Stimulated activated CD8-positive, alpha-beta memory T cell treated with anti-CD3 and anti-CD28 coated beads, Interleukin-12 subunit alpha, Interleukin-12 subunit beta, amount 100 ng/mL, for 4 hours (primary cell): ENCODE measurements at places on chromosomes 16 and 17.
A peak's percentile ranks its signal among the peaks of the same experiment; 100 is the strongest.

GRCh38 chr17:63126607-63127006 is 160.6 kb downstream of the TANC2 start:
- DNase-seq = no peak

- no peak for DNase-seq
Observed at GRCh38 chr17:81207610-81208581, 14.9 kb downstream of the CEP131 start.

DNA sequence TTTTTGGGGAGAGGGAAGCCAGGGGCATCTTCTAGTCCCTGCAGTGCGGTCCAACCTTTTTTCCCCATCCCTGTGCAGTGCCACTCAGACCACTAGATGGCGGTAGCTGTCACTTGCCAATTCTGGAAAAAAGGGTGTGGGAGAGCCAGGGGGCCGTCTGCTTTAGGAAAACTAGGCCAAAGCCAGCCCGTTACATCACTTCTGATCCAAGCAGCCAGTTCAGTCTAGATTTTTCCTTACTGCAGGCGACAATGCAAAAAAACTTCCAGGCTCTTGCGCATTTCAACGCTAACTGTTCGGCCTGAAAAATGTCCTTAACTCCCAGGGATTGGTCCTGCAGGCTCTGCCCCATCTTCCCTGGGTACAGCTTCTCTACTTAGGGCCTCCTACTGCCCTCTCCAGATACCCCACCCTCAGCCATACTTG is 69.2 kb upstream of the CES5A start:
- peak; percentile 8 for DNase-seq

- no peak for DNase-seq
Observed at GRCh38 chr17:7992516-7992915, 9.9 kb upstream of the GUCY2D start.

DNA sequence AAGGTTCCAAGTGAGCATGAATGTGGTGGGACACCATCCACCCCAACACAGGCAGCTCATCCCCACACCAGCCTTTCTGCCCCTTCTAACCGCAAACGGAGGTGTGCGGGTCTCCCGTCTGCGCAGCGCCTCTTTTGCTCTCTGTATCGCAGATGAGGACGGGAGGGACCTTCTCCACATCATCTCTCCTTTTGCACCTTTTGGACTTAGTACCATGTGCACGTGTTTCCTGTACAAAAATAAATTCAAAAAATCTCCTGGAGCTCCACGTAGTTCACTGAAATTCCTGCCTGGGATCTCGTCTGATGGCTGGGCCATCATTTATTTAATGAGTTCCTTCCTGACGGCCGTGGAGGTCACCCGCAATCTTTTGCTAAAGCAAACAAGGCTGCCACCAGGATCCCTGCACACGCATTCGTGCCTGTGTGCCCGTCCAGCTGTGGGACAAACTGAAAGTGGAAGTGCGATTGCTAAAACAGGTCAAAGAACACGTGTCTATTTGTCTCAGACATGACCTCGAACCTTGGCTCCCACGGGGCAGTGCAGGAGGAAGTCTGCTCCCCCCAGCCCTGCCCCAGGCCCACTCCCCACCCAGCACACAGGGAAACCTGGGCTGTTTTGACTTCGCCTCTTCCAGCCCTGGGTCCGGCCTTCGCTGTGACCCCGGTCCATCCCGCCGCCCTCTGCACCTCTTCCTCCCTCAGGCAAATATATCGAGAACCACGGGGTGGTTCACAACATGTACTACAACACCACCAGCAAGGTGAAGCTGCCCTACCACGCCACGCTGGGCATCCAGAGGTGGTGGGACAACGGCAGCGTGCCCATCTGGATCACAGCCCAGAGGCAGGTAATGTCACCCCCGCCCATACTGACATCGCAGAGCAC is 2.3 kb downstream of the ENPP7 start:
- no peak for DNase-seq

GRCh38 chr17:39305978-39306377 is 80.2 kb upstream of the STAC2 start:
- no peak for DNase-seq

GRCh38 chr17:17670701-17671305 is 10.5 kb upstream of the RAI1 start:
- no peak for DNase-seq

- DNase-seq = no peak
Observed at GRCh38 chr17:41586863-41587495, at the start of gene KRT14. Gene KRT14, minus strand, starts transcription at chr17:41586895. Its CDS starts 61 bp downstream, at chr17:41586834.

DNA sequence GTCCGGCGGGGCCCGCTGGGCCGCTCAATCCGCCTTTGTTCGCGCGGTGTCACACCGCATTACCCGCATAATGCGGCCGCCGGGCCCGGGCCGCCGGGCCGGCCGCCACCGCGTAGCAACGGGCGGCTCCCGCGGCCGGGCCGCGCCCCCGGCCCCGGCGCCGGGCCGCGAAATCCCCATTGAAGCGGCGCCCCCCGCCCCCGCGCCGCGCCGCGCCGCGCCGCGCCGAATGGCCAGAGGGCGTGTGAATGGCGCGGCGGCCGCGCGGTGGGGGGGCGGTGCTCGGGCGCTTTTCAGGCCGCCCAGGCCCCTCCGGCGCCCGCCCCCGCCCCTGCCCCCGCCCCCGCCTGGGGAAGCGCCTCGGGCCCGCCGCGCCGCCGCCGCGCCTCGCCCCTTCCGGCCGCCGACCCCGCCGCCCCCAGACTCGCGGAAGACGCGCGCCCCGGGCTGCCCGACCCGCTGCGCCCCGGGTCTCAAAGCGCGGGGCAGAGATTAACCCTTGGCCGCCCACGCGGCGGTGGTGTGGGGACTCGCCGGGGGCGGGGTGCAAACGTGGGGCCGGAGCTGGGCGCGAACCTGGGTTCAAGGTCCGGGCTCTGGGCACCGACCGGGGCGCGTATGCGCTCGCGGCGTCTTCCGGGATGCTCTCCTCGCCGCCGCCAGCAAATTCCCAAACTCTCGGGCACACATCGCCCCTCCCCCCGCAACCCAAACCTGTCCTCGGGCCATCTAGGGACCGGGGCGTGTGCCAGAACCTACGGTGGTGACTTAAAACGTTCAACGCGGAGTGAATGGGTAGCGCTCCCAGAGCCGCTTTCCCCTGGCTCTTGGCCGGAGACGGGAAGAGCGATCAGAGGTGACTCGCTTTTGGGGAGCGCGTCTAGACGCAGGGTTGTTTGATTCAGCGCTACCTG is 46.7 kb downstream of the WNT3 start:
- DNase-seq = no peak

DNA sequence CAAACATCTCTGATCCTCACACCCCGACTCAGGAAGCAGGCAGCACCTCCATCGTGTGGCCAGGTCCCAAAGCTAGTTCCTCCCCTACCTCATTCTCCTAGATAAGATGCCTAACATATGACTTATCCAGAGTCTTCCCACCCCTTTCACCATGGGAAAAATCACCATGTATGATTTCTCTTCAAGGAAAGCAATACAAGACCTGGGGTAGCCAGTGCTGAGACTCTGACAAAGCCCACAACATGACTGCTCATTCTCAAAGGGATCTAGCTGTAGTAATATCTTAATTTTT is 45.1 kb downstream of the CMTM4 start:
- DNase-seq = no peak

- no peak for DNase-seq
Observed at GRCh38 chr16:85541181-85541580, 71.9 kb upstream of the GSE1 start.

GRCh38 chr17:45364531-45365390 is 47.9 kb upstream of the MAP3K14 start:
- DNase-seq = no peak

GRCh38 chr17:68169840-68170239 is 78.0 kb upstream of the AMZ2 start:
- no peak for DNase-seq

DNA sequence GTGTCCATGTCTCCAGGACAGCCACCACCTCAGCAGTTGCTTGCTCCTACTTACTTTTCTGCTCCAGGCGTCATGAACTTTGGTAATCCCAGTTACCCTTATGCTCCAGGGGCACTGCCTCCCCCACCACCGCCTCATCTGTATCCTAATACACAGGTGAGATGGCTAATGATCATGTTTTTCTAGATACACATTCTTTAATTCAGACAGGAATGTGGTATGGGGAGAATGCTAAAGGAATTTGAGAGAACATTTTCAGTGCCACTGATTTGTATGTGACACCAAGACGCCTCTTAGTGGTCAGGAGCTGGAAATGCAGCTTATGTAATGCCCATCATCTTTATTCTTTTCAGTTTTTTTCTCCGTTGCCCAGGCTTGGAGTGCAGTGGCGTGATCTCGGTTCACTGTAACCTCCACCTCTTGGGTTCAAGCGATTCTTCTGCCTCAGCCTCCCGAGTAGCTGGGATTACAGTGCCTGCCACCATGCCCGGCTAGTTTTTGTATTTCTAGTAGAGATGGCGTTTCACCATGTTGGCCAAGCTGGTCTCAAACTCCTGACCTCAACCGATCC is 8.9 kb upstream of the RAPGEFL1 start:
- DNase-seq = no peak

- DNase-seq = peak; percentile 84
Observed at GRCh38 chr16:679814-680624, at the start of gene STUB1. Gene STUB1, plus strand, starts transcription at chr16:680410. Its CDS starts 116 bp downstream, at chr16:680526.

- no peak for DNase-seq
Observed at GRCh38 chr16:47916266-47916665, 239.5 kb downstream of the ABCC12 start.

DNA sequence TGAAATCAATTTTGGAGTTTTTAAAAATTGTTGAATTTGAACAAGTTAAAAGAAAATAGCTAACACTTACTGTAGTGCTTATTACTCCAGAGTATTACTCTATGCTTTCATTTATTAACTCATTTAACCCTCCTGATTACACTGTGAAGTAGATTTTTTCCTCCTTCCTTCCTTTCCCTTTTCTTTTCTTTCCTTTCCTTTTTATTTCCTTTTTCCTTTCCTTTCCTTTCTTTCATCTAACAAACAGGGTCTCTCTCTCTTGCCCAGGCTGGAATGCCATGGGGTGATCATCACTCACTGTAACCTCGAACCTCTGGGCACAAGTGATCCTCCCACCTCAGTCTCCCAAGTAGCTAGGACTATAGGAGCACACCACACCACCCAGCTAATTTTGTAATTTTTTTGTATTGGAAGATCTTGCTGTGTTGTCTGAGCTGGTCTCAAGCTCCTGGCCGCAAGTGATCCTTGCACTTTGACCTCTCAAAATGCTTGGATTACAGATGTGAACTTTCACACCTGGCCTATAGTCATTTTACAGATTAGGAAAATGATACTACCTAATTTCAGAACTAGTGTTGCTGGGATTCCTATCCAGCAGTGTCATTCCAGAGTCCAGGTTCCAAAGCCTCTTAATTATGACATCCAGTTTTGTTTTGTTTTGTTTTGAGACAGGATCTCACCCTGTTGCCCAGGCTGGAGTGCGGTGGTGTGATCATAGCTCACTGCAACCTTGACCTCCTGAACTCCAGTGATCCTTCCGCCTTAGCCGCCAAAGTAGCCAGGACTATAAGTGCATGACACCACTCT is 59.9 kb downstream of the TAOK1 start:
- DNase-seq = no peak

DNA sequence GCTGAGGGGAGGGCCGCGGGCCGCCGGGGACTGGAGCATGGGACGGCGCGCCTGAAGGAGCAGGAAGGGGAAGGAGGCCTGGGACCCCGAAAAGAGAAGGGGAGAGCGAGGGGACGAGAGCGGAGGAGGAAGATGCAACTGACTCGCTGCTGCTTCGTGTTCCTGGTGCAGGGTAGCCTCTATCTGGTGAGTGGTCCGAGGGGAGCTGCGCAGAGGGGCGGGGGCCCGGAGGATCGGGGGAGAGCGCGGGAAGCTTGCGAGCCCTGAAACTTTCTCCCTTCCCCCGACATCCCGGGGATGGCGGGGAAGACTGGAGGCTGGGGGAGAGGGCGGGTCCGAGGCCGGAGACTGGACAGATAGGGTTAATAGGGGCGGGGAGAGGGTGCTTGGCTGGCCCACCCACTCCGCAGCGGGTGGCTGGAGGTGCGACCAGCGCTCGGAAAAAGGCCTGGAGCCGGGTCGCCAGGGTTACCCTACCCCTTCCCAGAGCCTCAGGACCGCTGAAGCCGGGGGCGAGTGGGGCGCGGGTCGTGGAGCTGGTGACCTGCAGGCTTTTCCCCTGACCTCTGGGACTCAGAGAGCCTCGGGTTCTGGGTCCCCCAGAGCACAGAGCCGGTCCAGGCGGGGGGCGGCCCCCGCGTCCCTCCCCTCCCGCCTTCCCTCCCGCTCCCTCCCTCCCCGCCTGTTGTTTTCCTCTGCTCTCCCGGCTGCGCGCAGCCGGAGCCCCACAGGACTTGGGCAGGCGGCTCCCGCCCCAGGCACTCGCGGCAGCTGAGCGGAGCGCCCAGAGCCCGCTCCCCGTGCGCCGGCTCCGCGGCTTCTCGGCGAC is 631 bp downstream of the NXPH3 start:
- no peak for DNase-seq

- no peak for DNase-seq
Observed at GRCh38 chr17:62611728-62612127, 15.7 kb upstream of the MRC2 start.

GRCh38 chr16:50244140-50244503 is 22.2 kb upstream of the ADCY7 start:
- no peak for DNase-seq

DNA sequence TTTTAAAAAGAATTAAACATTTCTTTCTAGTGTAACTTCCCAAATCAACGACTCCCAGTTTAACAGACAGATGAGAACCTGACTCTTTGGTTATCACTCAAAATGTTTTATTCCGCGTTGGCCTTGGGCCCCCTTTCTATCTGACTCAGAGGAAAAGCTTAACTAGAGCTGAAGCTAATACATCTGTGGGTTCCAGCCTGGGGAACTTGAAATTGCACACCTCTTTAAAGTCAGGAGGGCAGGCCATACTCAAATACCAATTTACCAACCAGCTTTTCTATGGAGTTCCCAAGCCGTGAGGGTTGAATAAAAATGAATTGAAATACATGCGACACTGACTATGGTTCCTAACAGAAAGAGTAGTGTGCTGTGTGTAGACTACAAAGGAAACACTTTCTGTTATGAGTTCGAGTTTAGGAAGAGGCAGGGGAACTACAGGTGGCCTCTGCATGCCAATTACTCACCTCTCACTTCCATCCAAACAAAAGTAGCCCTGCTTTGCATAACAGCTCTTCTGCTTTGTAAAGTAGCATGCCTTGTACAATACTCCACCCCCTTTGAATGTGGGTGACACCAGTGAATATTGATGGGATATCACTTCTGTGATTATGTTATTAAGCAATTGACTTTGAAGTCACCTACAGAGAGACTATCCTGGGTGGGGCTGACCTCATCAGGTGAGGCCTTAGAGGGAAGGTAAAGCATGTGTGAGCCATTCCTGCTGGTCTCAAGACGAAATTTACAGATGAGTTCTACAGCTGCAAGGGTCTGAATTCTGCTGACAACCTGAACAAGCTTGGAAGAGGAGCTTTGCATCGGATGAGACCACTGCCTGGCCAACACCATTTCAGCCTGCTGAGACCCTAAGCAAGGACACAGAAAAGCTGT is 92.1 kb downstream of the WDR59 start:
- DNase-seq = no peak
